Aorta (tissue), 5 donors: ENCODE measurements at places on chromosomes 2 and 18. TPM values are rescaled to one million over a fixed set of nuclear protein-coding genes. Genes with fewer than 3 reads are reported as not detected.

ZBTB14 gene
- polyA plus RNA-seq: 11.8 TPM

NFE2L2 gene
- polyA plus RNA-seq: 83.4 TPM

DNAH6 gene
- polyA plus RNA-seq: 5.0 TPM

LBX2 gene
- 1.7 TPM for polyA plus RNA-seq

DIPK1C gene
- not detected for polyA plus RNA-seq

C2orf72 gene
- polyA plus RNA-seq: 0.13 TPM

SP140 gene
- 0.13 TPM for polyA plus RNA-seq

TMEM178A gene
- polyA plus RNA-seq: 9.5 TPM

LOXL3 gene
- 6.4 TPM for polyA plus RNA-seq

TMEM18 gene
- polyA plus RNA-seq: 26.2 TPM

ICOS gene
- 0.10 TPM for polyA plus RNA-seq

AMER3 gene
- polyA plus RNA-seq: not detected

LAMA1 gene
- 0.41 TPM for polyA plus RNA-seq

PHLPP1 gene
- 2.3 TPM for polyA plus RNA-seq

PTRHD1 gene
- polyA plus RNA-seq: 19.2 TPM

PAPOLG gene
- 4.0 TPM for polyA plus RNA-seq

FABP1 gene
- polyA plus RNA-seq: 18.8 TPM

SNX17 gene
- polyA plus RNA-seq: 79.4 TPM

METTL5 gene
- 245 TPM for polyA plus RNA-seq

GKN1 gene
- polyA plus RNA-seq: 2.3 TPM

DHRS9 gene
- polyA plus RNA-seq: 1.9 TPM

CFAP210 gene
- 0.05 TPM for polyA plus RNA-seq

TMEM247 gene
- not detected for polyA plus RNA-seq

SIX3 gene
- not detected for polyA plus RNA-seq

CPS1 gene
- 3.5 TPM for polyA plus RNA-seq

ALPI gene
- polyA plus RNA-seq: 19.9 TPM

ANKRD30BL gene
- polyA plus RNA-seq: not detected

UGT1A8 gene
- polyA plus RNA-seq: 1.0 TPM

ZBTB7C gene
- 1.9 TPM for polyA plus RNA-seq
